GM12891 (cell line): ENCODE measurements at places on chromosomes 11 and 22.
A peak's percentile ranks its signal among the peaks of the same experiment; 100 is the strongest.

- DNase-seq = no peak
These were observed 49.9 kb downstream of the SCUBE1 start for GRCh38 chr22:43293259-43293654.

DNA sequence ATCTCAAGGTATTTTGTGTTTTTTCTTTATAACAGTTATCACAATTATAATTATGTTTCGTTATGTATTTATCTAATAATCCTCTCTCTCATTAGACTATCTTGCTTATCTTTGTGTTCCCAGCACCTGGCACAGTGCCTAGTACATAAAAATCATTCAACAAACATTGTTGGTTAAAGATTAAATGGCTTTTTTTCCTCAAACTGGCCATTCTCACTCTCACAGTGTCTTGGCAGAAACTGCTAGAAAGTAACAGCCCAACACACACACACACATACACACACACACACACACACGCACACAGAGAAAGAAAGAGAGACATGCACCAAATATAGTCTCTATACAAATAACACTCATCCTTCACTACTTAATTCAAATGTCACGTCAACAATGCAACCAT is 36.8 kb downstream of the OR10A6 start:
- DNase-seq = no peak

DNA sequence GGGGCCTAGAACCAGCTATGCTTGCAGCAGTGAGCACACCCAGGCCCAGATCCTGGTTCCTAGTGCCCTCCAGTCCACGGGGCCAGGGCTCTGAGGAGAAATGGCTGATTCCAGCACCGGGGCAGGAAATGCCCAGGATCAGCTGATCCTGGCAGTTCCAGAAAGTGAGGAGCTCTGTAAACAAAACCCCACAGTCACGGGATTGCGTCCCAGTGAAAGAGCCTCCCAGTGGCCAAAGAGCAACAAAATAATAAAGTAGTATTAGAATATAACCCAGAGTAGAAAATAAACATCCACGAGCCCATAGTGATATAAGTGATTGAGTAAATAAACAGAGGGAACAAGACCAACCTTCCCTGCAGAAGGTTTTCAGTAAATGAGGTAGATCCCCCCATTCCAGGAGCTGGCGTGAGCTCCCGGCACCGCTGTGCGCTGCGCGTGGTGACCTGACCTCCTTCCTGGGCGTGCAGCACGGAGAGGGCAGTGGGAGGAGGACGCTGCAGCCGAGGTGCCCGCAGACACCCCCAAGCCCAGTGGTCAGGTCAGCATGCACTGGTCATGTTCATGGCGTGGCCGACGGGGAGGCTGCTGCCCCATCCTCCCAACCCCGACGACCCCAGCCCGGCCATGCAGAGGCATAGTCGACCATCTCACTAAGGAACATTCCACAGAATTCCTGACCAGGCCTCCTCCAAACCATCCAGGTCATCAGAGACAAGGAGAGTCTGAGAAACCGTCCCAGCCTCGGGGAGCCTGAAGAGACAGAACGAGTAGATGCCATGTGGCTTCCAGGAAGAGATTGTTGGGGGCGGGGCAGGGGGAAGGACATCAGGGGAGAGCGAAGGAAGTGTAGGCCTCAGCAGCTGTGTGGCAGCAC is 19.8 kb downstream of the PTDSS2 start:
- no peak for DNase-seq

- DNase-seq = no peak
These were observed 50.4 kb downstream of the ANO1 start for GRCh38 chr11:70128435-70128906.

DNA sequence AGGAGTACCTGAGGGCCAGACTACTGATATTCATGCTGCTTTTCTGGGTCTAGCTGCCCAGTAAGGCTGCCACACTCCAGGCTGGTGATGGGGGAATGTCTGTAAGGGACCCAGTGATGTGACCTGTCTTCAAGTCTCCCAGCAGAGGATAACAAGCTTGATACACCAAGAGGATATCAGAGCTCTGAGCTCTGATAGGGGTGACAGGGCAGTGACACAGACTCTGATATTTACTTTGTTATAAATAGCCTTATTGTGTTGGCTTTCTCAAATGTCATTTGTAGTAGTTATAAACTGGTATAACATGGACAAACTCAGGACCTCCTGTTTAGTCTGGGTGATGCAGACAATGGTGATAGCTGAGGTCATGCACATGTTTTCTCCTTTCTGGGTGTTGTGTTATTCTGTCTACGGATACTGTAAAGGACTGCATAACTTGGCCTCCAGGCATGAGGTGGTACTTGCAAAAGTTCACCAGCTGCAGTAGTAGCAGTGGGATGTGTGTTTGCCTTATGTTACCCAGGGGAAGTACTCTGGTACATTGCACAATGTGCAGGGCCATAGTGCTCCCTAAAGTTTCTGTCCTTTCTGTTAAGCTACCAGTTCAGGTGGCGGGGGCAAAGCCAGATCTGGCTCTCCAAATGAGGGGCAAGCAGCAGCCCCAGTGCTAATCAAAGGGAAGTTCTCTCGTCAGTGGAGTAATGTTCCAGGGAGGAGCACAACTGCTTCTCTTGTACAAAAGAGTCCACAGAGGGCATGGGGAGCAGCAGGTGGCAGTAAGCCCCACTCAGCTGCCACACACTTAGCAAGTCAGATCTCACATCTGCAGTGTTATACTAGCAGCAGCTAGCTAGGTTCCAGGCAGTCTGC is 812.2 kb downstream of the JRKL start:
- DNase-seq = no peak

DNA sequence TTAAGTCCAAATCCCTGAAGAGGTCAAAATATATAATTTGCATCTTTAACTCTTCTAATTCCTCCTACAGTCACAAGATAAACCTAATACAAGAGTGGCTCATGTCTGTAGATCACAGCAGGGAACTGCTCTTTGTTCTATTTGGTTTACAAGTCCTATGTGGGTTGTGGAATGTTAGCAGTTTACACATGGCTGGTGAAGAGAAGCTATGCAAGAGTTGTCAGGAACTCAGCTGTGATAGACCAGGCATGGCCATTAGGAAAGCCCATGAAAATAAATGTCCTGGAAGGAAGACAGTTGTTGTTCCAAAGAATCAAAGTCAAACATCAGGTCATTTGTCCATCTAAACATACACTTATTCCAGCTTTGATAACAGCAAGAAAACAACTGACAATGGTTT is 312.4 kb upstream of the PITPNB start:
- no peak for DNase-seq

GRCh38 chr11:8717876-8718753 is 35.5 kb downstream of the RPL27A start:
- DNase-seq = peak; percentile 43

DNA sequence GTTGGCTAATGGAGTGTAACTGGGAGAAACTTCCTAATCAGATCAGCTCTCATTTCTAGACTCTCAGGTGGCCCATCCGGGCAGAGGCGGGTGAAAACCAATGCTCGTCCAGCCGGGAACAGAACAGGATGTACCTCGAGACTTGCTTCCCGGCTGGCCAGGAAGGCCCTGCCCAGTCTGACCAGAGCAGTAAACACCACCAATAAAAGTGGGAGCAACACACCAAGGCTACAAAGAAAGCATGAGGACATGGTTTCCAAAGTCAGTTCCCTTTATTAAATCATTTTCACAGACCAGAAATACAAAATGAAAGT is 940 bp upstream of the TNKS1BP1 start:
- no peak for DNase-seq

- no peak for DNase-seq
These were observed 4.1 kb downstream of the CLCF1 start for GRCh38 chr11:67369275-67369674.

DNA sequence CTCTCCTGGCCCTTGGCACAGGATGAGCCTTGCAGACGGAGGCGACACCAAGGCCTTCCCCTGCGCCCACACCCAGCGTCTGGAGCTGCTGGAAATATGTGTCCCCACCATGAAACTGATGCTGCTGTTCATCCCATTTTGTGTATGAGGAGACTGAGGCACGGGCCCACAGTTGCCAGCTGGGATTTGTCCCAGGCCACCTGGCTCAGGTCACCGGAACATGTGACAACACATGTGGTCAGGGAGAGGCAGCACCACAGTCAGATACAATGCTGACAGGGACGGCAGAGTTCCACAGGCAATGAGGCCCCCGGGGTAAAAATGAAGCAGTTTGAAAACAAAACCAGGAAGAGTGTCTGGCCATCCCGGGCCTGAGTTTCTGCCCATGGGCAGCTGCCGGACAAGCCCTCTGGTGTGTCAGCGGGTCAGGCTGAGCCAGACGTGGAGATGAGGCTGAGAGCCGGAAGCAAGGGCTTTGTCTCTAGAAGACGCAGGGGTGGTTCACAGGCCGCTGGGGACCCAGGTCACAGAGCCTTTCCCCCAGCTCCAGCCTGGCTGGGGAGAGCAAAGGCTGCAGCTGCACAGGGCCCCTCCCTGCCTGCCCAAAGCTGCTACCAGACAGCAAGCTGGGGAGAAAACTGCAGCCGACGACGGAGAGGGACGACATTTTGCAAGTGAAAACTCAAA is 80.7 kb downstream of the CDKN1C start:
- DNase-seq = no peak

DNA sequence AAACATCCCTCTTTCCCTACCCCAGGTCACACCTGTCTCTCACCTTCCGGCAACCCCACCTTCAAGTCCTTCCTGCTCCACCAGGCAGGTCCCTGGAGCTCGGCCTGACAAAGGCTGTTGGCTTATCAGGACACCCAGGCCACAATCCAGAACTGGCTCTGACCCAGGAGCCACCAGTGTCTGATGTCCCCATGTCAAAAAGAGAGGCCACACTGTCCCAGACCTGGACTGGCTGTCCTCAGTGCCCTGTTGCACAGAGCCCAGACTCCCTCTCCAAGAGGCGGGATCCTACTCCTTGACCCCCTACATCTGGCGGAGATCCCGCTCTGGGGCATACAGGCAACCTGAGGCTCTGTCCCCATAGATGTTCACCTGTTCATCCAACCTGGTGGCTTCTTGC is 116.0 kb downstream of the MN1 start:
- DNase-seq = no peak

- no peak for DNase-seq
These were observed 49.0 kb upstream of the PPP6R3 start for GRCh38 chr11:68411501-68411991.

- no peak for DNase-seq
These were observed 54.5 kb downstream of the BMAL1 start for GRCh38 chr11:13332124-13332523.

DNA sequence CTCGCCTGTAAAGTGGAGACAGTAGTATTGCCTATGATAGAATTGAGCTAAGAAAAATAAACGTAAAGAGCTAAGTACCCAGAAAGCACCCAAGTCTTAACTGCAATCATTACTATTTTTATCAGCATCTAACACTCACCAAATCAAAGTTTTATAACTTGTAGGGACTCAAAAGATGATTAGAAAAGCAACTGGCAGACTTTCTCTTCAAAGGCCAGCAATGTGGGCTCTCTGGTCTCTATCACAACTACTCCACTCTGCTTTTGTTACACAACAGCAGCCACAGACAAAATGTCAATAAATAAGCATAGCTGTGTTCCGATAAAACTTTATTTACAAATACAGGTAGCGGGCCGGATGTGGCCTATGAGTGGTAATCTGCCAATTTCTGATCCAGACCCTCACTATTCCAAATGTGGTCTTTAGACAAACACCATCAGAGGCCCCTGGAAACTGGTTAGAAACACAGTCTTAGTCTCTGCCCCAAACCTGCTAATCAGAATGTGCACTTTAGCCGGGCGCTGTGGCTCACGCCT is 8.2 kb downstream of the TPST2 start:
- DNase-seq = no peak

DNA sequence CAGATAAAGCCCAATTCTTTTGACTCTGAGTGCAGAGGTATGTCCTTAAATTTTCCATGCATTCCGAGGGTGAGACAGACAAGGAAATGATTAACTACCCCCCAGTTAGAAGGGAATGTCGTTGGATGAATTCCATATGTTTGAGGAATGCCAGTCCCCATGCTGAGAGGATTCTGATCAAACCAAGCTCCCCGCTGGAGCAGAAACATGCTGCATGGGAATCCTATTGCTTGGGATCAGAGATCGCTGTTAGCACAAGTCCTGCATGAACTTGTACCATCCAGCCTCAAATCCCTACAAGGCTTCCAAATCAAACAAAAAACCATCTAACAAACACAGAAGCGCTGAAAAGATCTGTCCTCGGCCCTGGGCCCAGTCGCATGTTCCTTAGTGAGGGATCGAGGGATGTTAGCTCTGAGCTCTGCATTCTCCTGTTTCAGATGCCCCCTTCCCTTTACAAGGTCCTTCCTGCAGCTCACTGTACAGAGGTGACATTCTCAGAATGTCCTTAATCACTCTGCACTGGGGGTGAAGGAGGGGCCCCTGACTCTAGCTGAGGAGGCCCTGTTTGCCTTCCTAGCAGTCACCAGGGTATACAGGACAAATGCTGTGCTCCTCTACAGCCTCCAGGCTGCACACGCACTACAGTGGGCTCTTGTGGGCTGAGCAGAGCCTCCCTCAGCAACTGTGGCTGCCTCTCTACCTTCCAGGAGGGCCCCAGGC is 353.4 kb downstream of the TENM4 start:
- DNase-seq = no peak

GRCh38 chr11:130442737-130443136 is 5.7 kb upstream of the ADAMTS15 start:
- no peak for DNase-seq

DNA sequence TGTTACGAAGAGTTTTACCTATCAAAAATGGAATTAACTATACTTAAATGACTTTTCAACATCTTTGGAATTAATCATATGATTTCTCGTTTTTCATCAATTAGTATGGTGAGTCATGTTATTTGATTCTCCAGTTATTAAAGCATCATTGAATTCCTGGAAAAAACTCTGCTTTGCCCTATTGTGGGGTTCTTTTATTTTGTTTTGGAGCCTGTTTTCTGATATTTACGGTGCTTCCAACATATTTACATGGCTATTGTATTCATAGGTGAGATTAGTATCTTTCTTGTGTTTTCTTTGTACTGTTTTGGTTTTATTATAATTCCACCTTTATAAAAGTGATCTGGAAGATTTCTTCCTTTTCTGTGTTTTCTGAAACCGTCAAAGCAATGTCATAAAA is 902.7 kb downstream of the TBC1D22A start:
- no peak for DNase-seq

DNA sequence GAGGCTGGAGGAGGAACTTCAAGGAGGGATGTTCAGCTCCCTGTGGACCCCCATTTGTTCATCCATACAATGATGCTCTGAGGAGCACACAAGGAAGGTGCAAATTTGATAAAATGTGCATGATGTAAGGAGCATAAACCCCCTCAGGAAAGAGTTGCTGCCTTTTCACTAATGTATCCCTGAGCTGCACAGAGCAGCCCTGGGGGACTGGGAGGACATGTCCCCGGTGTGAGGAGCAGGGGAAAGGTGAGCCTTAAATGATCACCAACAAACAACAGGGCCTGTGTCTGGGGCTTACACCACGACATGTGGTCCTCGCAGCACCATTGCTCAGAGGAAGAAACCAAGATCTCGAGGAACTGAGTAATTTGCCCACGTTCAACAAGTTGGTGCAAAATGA is 3.5 kb upstream of the MAPK8IP2 start:
- DNase-seq = no peak

- DNase-seq = peak; percentile 59
These were observed 1.5 kb downstream of the MIAT start for GRCh38 chr22:26658671-26659478.

GRCh38 chr11:88324562-88325345 is 12.8 kb downstream of the CTSC start:
- DNase-seq = no peak

GRCh38 chr22:28843633-28844032 is 39.7 kb upstream of the ZNRF3 start:
- no peak for DNase-seq
